Activated naive CD4-positive, alpha-beta T cell treated with anti-CD3 and anti-CD28 coated beads, Interleukin-2, amount 50 U/mL, for 72 hours (primary cell): ENCODE measurements at places on chromosomes 13 and 19.

DNA sequence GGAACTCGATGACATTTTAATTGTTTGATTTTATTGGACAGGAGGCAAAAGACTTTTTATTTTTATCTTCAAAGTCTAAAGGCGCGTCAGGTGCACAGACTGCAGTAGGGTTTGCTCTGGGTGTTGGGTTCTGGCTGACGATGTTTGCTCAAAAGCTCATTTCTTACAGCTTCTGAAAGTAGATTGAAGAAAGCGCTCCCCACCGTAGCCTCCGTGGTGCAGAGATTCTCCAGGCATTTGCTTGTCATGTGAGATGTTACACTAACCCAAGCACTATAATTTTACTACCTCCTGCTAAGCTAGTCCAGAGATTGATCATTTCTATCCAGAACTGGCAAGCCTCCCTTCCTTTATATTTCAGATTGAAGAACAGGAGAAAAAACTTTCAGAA lies 14.5 kb upstream of the ATP11A start:
- DNase-seq, result no peak

DNA sequence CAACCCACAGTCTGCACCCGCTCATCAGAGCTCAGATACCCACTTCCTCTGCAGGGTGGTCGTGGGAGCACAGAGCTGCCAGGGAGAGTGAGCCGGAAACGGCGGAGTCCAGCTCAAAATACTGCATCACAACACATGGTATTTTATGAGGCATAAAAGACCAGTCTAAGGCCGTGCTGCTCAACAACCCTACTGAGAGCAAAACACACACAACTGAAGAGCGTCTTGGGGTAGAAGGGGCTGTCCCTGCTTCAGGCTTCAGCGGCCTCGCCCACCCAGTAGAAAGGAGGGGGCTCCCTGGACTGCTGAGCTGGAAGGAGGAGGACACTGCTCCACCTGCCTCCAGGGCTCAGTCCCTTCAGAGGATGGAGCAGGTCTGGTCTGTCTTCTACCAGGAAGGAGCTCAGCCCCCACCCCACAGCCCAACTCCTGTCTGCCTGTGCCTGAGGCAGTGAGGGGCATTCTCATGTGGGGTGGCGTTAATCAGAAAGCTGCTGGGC lies 36.9 kb downstream of the NAXD start:
- no peak for DNase-seq

DNA sequence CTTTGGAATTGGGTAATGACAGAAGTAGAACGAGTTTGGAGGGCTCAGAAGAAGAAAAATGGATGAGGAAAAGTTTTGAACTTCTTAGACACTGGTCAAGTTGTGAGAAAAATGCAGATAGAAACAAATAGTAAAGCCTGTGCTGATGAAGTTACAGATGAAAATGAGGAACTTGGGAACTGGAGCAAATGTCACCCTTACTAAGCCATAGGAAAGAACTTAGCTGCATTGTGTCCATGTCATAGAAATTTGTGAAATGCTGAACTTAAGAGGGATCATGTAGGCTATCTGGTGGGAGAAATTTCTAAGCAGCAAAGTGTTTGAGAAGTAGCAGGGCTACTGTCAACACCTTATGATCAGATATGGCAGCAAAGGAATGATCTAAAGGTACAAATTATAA lies 289.2 kb upstream of the PCDH9 start:
- no peak for DNase-seq

- no peak for DNase-seq
Measured at GRCh38 chr19:3831601-3832000, 37.2 kb downstream of the ZFR2 start.

GRCh38 chr19:34574704-34575103 lies 93.1 kb downstream of the WTIP start:
- DNase-seq, result no peak

DNA sequence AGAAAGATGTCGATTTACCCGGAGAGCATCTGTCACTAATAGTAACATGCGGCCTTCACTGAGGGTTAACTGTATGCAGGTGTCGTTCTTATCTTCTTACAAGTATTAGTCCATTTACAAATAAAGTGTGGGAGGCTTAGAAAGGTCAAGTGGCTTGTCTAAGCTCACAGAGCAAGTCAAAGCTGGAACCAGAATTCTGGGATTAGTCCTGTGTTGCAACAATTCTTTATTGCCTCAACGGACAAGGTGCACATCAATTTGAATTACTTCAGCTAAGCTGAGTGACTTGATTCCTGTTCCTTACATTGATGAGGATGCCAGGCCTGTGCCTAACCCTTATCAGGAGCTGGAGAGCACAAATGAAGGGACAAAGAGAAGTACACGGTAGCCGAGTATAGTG lies 1193.6 kb downstream of the UQCRFS1 start:
- DNase-seq, result no peak

- no peak for DNase-seq
Measured at GRCh38 chr13:94666065-94666464, 46.3 kb downstream of the SOX21 start.

DNA sequence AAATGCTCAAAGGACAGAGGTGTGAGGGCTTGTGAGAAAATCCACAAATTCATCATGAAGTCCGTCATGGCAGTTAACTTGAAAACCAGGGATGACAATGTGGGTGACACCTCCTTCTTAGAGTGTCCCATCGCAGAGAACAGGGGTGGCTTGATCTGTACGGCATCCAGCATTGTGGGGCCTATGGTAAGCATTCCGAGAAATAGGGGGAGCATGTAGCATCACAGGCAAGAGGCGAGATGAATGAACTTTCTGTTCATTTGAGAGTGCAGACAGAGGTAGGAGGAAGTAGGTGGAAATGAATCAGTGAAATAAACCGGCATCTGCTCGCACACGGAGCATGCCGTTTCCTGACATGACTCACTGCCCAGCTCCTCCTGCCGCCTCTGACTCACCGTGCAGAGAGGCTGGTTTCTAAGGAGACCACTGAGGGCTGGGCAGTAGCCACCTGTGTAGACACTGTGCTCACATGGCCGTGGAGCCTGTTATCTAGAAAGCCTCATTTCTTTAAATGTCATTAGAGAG lies 339.0 kb downstream of the RFC3 start:
- peak; percentile 54 for DNase-seq

- no peak for DNase-seq
Measured at GRCh38 chr13:106109391-106109791, 426.1 kb downstream of the EFNB2 start.

GRCh38 chr19:50551034-50551714 lies 17.1 kb downstream of the LRRC4B start:
- DNase-seq, result no peak

- no peak for DNase-seq
Measured at GRCh38 chr19:47848823-47849473, 10.1 kb upstream of the TPRX2 start.

- DNase-seq, result peak; percentile 79
Measured at GRCh38 chr19:42420055-42420544, 7.1 kb downstream of the LIPE start.

GRCh38 chr19:18895824-18896341 lies at the start of gene CERS1:
Gene CERS1, minus strand, starts transcription at chr19:18896158. Its CDS starts 86 bp downstream, at chr19:18896072.
- DNase-seq, result no peak

- no peak for DNase-seq
Measured at GRCh38 chr19:51002542-51003311, 1.3 kb upstream of the KLK8 start.

DNA sequence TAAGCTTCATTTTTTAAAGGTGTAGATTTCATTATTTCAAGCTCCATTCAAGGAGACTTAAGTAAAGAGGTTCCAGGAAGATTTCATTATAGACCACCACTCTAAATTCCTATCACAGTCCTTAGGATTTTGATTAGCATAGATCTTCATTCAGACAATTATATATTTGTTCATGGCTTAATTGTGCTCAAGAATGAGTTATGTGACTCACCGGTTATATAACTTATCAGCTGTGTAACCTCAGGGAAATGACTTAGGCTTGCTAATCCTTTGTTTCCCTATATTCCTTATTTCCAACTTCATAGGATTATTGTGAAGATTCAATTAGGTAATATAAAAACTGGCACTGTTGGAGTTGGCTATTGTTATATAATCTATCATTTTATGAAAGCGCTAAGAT lies 632.8 kb upstream of the SPRY2 start:
- no peak for DNase-seq

DNA sequence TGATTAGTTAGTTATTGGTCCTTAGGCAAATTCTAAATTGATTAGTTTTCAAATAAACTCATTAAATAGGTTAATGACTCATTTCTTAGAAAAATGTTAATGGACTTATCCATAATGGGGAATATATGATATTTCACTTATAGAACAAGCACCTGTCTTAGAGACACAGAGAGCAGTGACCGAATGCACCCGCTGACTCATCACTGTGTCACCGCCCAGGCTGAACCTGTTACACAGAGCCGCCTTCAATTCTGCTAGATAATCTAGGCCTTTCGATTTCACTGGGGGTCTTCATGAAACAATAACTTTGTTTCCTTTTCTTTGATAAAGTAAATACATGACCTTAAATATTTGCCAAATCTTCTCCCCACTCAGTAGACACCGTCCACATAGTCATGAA lies 13.1 kb downstream of the IRS2 start:
- DNase-seq, result no peak

DNA sequence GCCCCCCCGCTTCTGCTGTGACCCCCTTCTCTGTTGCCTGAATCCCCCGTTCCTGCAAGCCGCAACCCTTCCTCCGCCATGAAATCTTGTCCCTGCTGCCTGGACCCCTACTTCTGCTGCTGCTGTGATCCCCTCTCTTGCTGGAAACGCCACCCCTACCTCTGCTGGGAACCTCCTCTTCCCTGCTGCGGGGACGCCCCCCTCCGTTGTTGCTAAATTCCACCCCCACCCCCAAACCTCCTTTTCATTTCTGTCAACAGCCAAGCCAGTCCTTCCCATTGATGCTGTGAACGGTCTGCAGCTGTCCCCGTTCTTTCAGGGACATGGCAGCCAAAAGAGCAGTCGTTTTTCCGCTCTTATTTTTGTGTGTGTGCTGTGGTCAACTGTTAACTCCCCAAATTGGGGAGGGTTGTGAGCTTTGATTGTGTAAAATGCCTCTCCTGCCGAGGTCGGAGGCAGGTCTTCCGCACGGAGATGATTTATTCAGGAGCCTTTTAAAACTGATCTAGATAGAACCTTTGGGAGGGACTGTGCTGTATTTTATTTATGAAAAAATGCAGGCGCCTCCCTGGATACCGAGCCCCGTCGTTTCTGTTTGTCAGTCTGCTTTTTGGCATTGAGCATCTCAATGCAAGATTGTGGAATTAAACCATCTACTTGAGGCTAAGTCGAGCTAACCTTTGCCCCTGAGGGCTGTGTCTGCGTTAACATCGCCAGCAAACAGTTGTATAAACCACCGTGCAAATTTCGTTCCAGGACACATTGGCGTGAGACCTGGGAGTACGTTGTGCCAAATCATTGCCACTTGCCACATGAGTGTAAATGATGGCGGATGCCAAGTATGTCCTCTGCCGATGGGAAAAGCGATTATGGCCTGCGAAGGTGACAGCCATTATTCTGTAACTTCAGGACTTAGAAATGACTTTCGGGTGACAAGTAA lies 27.9 kb upstream of the NDUFS7 start:
- no peak for DNase-seq

GRCh38 chr13:44040070-44040817 lies 160.5 kb downstream of the LACC1 start:
- DNase-seq, result no peak

- DNase-seq, result no peak
Measured at GRCh38 chr19:4906963-4907362, 2.3 kb upstream of the UHRF1 start.

- no peak for DNase-seq
Measured at GRCh38 chr13:95188128-95188527, 113.1 kb downstream of the ABCC4 start.

GRCh38 chr19:17027535-17027975 lies 945 bp upstream of the CPAMD8 start:
- no peak for DNase-seq

DNA sequence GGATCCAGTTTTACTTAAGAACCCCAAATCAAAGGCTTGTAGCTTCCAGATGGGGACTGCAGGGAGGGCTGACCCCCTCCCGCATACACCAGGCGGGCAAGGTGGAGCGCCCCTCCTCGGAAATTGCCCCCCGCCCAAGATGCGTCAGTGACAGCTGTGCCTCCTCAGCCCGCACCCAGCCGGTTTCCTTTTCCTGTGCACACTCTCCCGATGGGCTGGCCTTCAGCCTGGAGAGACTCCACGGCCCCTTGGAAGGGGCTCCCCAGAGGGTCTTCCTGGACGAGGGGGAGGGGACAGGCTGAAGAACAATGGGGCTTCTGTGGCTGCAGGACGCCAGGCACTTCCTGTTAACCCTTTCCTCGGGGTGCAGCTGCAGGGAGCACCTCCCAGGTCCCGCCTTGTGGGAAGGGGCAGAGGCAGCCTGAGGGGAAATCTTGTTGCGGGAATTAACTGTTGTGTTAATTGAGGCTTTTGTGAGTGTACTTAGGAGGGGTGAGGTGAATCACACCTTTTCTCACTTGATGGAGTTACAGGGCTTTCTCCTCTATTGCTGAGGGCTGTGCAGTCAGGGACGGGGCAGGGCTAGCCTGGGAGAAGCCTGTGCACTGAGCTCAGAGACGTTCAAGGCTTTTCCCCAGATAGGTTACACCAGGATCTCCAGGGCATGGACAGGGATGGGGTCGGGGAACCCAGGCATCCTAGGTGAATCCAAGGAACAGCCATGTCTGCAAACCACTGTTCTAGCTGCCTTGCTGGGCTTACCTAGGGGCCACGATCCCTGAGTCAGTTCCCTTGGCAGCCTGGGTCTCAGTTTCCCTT lies 14.3 kb downstream of the IER2 start:
- peak; percentile 79 for DNase-seq

- DNase-seq, result no peak
Measured at GRCh38 chr19:44931541-44931940, 10.5 kb upstream of the APOC4 start.

DNA sequence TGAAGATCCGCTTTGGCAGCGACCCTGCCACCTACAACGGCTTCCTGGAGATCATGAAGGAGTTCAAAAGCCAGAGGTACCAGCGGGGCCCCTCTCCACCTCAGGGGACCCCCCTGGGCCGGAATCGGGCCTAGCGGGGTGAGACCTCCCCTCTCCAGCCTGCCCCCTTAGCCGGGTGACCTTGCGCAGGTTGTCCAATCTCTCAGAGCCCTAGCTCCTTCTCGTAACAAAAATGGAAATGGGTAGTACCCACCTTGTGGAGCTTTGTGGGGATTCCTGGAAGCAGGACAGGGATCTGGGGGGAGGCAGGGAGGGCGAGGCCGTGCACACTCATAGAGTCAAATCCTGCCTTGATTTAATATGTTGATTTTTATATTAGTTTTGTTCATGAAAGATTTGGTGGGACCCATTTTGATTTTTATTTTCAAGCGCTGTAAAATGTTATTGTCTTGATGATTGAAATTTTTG lies 658 bp downstream of the SIN3B start:
- DNase-seq, result no peak

GRCh38 chr13:113502686-113503085 lies 12.2 kb upstream of the DCUN1D2 start:
- DNase-seq, result no peak
